ENCODE measurements at places on chromosomes 6 and 20. TPM values are rescaled to one million over a fixed set of nuclear protein-coding genes. Genes with fewer than 3 reads are reported as not detected.
A peak's percentile ranks its signal among the peaks of the same experiment; 100 is the strongest.

GRCh38 chr20:24954151-24954550 lies 5.1 kb downstream of the CST7 start:
- no peak overlapping the region for H3K4me3 ChIP-seq
- peaks cover 2% of the 10 kb centered on the region for H3K27me3 ChIP-seq
- H3K27ac ChIP-seq = no peak overlapping the region
- H3K4me1 ChIP-seq = no peaks in the 10 kb centered on the region
- DNase-seq = no peak
- H3K36me3 ChIP-seq = peaks cover 11% of the 10 kb centered on the region

DNA sequence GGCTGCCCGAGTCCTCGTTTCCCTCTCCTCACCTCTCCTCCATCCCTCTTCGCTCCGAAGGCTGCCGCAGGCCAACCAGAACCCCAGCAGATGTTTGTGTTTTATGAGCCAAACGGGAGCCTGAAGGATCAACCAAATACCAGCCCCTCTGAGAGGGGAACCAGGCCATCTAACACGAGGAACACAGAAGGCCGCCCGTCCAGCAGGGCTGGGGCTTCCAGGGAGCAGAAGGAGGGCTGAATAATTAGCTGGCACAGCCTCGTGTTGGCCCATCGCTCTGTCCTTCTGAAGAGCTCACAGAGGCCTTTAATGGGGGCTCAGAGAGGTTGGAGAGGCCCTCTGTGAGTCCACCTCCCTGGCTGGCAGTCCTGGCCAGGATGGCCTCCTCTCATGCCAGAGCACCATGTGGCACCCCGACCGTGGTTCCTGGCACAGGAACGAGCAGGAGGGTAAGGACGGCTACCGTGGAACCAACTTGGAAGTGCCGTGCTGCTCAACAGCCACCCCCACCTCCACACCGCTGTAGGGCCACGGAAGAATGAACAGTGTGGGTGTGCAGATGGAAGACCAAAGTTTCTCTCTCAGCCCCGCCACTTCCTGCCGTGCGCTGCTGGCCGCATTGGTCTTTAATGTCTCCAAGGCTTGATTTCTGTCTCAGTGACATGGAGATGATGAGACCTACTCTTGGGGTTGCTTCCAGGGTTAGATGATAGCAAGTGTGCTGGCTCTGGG lies 155.2 kb downstream of the SCML4 start:
- H3K27me3 ChIP-seq = no peaks in the 10 kb centered on the region
- no peaks in the 10 kb centered on the region for H3K36me3 ChIP-seq
- H3K4me1 ChIP-seq = peaks cover 12% of the 10 kb centered on the region
- no peak for DNase-seq
- no peak overlapping the region for H3K27ac ChIP-seq

DNA sequence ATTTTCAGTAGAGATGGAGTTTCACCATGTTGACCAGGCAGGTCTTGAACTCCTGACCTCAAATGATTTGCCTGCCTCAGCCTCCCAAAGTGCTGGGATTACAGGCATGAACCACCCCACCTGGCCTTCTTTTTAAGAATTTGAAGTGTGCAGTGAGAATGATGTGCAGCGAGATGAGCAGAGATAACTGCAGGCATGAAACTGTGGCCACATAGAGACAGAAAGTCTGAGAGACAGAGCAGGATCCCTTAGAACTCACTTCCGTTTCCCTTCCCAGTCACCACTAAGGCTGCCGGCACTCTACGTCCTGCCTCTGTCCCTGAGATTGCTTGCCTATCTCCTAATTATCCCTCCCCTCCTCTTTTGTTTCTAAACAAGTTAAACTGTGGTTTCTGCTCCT lies 27.2 kb downstream of the IL22RA2 start:
- H3K4me1 ChIP-seq = no peaks in the 10 kb centered on the region
- no peaks in the 10 kb centered on the region for H3K27me3 ChIP-seq
- no peak overlapping the region for H3K4me3 ChIP-seq
- no peaks in the 10 kb centered on the region for H3K36me3 ChIP-seq

GRCh38 chr20:1166948-1167720 lies 17.6 kb downstream of the TMEM74B start:
- peaks cover 89% of the 10 kb centered on the region for H3K36me3 ChIP-seq
- no peak overlapping the region for H3K4me3 ChIP-seq
- H3K4me1 ChIP-seq = no peaks in the 10 kb centered on the region

- DNase-seq = no peak
- no peak overlapping the region for H3K27ac ChIP-seq
- no peaks in the 10 kb centered on the region for H3K4me1 ChIP-seq
- no peaks in the 10 kb centered on the region for H3K36me3 ChIP-seq
- no peaks in the 10 kb centered on the region for H3K27me3 ChIP-seq
- no peak overlapping the region for H3K4me3 ChIP-seq
Observed at GRCh38 chr6:93226822-93227221, 192.5 kb downstream of the EPHA7 start.

DNA sequence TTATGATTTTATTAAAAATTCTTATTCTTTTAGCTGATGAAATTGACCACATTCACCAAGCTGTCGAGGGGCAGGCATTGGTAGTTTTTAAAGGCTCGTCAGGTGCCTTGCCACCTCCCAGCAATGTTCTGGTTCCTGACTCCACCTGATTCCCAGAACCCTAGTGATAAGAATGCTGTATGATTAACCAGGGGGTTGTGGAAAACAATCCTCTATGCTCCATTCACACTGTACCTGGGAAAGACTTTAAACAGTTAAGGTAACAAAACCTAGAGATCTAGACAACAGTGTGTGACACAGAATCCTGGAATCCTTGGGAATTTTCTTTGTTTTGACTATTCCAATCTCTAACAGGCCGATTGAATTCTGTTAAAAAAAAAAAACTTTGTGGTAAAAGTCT lies 165.7 kb upstream of the OLIG3 start:
- H3K36me3 ChIP-seq = no peaks in the 10 kb centered on the region
- H3K4me3 ChIP-seq = no peak overlapping the region
- no peaks in the 10 kb centered on the region for H3K27me3 ChIP-seq
- peak; percentile 44 for DNase-seq
- H3K4me1 ChIP-seq = peaks cover 31% of the 10 kb centered on the region

DNA sequence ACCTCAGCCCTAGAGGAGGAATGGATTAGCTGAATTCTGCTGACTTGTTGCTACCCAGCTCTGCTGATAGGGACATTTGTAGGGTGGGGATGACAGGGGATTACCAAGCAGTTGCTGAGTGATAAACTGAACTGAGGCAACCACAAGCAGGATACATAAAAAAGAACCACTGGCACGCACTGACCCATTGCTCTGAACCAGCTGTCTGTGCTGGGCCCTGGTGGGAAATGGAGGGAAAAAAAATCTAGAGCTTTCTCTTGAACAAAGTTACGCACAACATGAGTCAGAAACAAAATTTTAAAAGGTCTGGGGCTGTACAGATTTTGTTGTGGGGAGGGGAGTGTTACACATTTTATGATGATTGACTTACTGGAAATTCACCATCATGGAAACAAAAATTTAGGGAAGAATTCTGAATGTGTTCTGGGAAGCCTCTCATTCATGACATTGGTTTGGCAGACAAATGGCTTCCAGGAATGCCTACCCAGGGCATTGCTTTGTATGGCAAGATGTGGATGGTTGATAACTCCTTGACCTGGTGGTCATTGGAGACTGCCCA lies 37.7 kb downstream of the FOXO3 start:
- H3K27me3 ChIP-seq = no peaks in the 10 kb centered on the region
- H3K4me3 ChIP-seq = no peak overlapping the region
- peak; percentile 11 for DNase-seq
- H3K4me1 ChIP-seq = peaks cover 5% of the 10 kb centered on the region
- no peak overlapping the region for H3K27ac ChIP-seq
- no peaks in the 10 kb centered on the region for H3K36me3 ChIP-seq

DNA sequence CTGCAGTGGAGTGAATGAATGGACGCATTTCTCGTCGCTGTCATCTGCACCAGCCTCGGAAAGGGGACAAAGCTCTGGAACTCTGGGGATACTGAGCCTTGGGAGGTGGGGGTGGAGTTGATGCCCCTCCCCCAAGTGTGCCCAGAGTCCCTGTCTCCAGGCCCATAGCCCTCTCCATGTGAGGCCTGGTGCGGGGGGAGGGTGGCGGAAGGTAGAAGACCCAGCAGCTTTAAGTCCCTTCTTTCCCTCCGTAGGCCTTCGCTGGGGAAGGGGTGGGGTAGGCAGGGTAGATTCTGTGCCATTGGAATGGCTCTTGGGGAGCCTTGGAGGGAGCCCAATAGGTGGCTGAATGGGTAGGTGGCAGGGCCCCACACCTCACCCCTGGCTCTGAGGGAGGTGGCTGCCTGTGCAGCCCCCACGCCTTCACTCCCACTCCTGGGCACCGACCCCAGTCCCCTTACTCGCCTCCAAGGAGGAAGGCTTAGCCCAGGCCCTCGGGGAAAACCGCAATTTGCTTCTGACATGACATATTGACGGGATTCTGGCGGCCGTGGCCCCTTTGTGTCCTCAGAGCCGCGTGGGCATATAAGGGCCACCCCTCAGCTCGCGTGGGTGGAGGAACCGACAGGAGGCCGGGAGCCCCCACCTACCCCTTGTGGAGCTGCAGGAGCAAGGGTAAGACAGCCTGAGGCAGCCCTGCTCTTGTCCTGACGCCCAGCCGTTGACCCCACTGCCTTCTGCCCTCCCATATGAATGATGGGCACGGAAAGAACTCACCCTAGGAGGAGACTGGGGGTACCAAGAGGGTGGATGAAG lies at the start of gene BPIFB3:
Gene BPIFB3, plus strand, starts transcription at position 613 of the 816 bp plus-strand sequence. CDS start 1,533 bp downstream, outside the sequence.
- no peak within 1 kb of the TSS for H3K27ac ChIP-seq
- H3K36me3 ChIP-seq = no peaks in the 10 kb centered on the region
- H3K27me3 ChIP-seq = no peaks in the 10 kb centered on the region
- H3K4me1 ChIP-seq = no peaks in the 10 kb centered on the region

- H3K27ac ChIP-seq = peak overlapping the region; percentile 97
- DNase-seq = no peak
- H3K27me3 ChIP-seq = no peaks in the 10 kb centered on the region
- peaks cover 34% of the 10 kb centered on the region for H3K36me3 ChIP-seq
- H3K4me1 ChIP-seq = peaks cover 30% of the 10 kb centered on the region
- H3K4me3 ChIP-seq = peak overlapping the region; percentile 93
Observed at GRCh38 chr6:31663961-31664789, 622 bp downstream of the GPANK1 start.

DNA sequence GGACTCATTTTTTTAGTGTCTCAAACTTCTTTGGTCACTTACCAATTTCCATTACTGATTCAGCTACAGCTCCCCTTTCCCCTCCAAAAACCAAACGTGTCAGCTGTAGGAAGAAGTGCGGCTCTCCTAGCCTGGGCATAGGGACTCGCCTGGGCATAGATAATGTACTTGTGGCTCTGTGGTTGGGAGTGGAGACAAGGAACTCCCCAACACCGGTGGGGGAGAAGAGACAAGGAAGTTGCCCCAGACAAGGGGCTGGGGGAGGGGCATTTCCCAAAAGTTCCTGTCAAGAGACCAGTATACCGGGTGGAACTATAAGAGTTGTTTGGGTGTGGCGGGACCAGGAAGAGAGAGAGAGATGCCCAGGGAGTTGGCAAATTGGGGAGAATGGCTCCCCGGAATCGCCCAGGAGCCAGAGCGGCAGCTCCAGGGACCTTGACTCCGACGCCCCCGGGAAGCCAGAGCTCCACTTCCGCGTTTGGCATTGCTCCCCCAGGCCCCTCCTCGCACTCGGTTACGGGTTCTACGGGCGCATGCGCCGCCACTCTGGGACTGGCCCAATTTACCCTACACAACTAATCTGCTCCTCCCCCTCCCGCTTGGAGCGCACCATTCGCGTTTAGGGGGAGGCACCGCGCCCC lies 871 bp upstream of the ZFAND3 start:
- peaks cover 16% of the 10 kb centered on the region for H3K4me1 ChIP-seq
- H3K4me3 ChIP-seq = peak overlapping the region; percentile 90
- H3K27me3 ChIP-seq = no peaks in the 10 kb centered on the region
- peak overlapping the region; percentile 98 for H3K27ac ChIP-seq
- no peaks in the 10 kb centered on the region for H3K36me3 ChIP-seq
- peak; percentile 98 for DNase-seq

The HAO1 gene
- polyA plus RNA-seq = not detected

Measured in large intestine (tissue), 12 donors.